ENCODE measurements at places on chromosomes 4 and X. TPM values are rescaled to one million over a fixed set of nuclear protein-coding genes. Genes with fewer than 3 reads are reported as not detected.

- no peak for DNase-seq
- H3K36me3 ChIP-seq = no peaks in the 10 kb centered on the region
- H3K4me1 ChIP-seq = peaks cover 7% of the 10 kb centered on the region
- H3K27me3 ChIP-seq = no peaks in the 10 kb centered on the region
Measured at GRCh38 chr4:11532138-11532537, 103.4 kb upstream of the HS3ST1 start.

DNA sequence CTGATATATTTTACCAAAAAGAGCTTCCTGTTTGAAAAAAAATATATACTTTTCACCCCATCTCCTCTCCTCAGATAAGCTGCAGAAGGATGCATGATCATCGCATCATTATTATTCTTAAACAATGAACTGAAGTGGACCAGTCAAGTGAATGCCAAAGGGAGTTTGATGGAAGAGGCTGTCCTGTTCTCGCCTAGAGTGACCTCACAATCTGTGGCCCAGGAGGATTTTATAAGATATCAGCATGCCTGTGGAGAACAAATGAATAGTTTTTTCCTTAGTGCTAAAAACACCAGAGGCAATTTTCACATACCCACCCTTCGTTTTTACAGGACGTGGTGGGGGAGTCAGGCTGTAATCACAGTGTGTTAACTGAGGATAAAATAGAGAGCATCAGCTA lies 112.7 kb downstream of the USP46 start:
- no peaks in the 10 kb centered on the region for H3K27me3 ChIP-seq
- no peak overlapping the region for H3K4me3 ChIP-seq
- no peaks in the 10 kb centered on the region for H3K4me1 ChIP-seq
- no peak for DNase-seq
- H3K36me3 ChIP-seq = no peaks in the 10 kb centered on the region
- H3K27ac ChIP-seq = no peak overlapping the region

Gene ODAPH
- not detected for total RNA-seq

DNA sequence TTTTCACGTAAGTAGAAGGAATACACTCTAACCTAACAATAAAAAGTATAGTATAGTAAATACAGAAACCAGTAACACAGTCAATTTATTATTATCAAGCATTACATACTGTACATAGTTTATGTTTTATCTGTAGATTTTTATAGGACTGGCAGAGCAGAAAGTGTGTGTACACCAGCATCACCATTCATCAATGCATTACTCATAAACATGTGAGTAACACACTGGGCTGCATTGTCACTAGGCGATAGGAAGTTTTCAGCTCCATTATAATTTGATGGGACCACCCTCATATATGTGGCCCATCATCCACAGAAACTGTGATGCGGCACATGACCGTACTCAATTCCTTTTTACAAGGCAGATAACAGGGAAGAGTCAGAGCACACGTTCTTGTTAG lies 137.8 kb upstream of the RBPJ start:
- H3K4me3 ChIP-seq = no peak overlapping the region
- no peak for DNase-seq
- H3K36me3 ChIP-seq = no peaks in the 10 kb centered on the region
- H3K27me3 ChIP-seq = no peaks in the 10 kb centered on the region

Gene VGLL1
- total RNA-seq = not detected
